ENCODE measurements at places on chromosomes 11 and 22.

DNA sequence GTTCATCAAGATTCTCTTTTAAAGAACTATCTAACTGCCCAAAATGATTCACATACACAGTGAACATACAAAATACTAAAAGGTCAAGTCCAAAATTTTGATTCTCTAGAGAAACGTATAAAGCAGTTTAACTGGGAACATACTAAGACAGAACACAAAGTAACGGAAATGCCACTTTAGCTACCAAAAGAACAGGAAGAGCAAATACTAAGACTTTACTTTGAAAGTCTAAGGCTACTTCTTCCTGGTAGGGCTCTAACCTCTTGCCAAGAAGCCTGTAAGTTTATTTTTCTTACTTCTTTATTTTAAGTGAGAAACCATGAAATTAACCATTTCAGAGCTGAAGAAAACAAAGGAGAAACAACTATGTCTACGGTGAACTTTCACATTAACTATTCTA is 6.2 kb downstream of the PICALM start:
- DNase-seq: peak; percentile 40

DNA sequence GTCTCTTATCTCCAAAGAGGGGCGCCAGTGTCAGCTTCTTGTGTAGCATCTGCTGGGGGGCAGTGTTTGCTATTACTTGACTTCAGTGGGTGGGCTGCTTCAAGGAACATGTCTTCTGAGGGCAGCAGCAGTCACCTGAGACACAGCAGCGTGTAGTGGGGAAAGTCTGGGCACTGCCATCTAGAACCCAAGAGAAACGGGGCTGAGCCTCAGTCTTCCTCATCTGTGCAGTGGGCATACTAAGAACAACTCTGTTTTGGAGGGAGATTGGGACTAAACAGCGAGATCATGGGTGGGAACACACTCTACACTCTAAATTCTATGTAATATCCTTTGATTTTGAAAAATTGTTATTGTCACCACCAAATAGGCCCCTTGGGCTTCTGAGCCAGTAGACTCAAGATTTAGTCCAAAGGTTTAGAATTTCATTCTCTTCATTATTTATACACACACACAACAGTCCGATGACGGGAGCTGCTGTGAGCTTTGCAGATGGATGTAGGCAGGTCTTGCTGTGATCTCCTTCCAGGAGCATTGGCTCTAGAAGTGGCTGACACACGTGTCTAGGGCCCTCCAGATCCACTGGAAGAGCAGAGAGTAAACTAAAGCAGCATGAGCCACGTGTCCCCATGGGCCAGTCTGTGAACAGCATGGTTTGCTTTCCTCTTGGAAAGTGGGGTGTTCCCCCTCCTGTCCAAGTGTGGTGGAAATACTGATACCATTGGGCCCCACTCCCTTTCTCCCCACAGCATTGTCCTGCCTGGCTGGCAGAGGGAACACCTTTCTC is 51.8 kb downstream of the TRAF6 start:
- no peak for DNase-seq

DNA sequence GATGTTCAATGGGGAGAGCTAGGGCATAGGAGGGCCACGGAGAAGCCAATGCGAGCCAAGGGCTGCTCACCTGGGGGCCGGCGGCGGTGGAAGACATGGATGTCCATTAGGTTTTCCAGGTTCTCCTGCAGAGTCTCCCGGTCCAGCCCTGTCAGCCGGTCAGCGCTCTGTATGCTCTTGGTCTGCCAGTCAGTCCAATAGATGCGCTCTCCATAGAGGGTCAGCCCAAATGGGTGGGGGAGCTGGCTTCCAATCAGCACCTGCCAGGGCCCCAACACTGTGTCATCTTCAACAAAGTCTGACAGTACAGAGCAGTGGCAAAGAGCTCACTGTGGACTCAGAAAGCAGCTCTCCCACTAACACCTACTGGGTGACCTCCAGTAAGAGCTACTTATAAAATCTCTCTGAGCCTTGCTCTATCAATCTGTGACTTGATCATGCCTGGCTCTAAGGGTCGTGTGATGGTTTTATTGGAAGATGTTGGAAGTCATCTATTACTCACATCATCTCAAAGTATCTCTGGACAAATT is 33.0 kb upstream of the CKAP5 start:
- DNase-seq: no peak

GRCh38 chr11:113644605-113645004 is 61.5 kb downstream of the TMPRSS5 start:
- no peak for DNase-seq

DNA sequence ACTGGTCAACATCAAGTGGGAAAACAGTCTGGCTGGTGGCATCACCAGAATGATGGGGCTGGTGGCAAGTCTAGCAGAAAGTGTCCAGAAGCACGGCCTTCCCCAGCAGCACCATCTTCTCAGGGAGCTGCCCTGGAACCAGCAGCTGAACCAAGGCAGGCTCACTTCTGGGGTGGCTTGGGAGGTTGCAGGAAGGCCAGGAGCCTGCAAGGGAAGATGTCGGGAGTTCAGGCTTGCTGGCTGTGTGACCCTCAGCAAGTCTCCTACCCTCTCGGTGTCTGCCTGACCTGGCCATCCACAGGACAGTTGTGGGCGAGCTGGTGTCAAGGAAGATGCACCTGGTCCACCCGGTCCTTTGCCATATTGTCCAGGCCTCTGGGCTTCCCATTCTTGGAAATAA is 2.3 kb upstream of the PNPLA5 start:
- DNase-seq: no peak

DNA sequence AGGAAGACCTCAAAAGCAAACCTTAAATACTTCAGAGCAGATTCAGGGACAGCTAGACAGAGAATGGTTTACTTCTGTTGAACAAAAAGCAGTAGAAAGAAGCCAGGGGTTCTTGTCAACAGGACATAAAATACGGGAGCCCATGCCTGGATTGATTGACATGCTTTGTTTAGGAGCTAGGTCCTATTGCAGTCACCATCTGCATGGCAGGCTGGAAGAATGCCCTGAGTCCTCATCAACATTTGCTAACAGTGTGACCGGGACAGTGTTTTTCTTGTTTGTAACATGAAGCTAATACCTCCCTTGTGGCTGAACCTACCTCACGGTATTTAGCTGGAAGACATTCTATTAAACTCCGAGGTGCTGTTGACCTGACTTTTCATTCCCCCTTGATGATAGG is 225.4 kb downstream of the NTM start:
- DNase-seq: no peak

GRCh38 chr11:7977232-7977917 is 9.8 kb upstream of the EIF3F start:
- DNase-seq: peak; percentile 85

- DNase-seq: no peak
Measured at GRCh38 chr11:75930534-75930933, 115.5 kb downstream of the UVRAG start.

DNA sequence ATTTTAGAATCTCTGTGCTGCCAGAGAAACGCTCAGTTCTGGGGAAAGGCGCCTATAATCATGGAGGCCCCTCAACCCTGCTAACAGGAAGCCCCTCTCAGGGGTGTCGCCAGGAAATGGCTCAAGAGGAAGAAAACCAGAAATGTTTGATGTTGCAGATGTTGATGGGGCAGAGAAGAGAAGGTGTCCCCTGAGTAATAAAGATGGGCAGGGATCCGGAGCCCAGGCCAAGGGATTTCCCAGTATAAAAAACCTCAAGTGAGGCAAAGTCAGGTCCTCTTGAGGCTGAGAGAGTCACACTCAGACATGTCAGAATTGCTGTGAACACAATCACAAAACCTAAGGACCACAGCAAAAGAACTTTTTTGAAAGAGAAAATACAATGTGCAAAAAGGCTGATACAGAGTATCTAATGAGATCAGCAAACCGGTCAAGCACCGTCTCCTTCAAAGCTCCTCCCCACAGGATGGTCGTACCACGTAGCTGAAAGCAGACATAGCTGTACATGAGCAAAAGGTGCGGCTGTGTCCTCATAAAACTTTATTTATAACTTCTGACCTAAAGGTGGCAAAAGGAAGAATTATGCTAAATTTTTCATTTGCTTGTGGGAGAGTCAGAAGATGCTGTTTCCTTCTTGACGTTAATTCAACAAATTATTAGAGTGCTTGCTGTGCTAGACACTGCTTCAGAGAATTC is 12.2 kb downstream of the MOV10L1 start:
- no peak for DNase-seq

DNA sequence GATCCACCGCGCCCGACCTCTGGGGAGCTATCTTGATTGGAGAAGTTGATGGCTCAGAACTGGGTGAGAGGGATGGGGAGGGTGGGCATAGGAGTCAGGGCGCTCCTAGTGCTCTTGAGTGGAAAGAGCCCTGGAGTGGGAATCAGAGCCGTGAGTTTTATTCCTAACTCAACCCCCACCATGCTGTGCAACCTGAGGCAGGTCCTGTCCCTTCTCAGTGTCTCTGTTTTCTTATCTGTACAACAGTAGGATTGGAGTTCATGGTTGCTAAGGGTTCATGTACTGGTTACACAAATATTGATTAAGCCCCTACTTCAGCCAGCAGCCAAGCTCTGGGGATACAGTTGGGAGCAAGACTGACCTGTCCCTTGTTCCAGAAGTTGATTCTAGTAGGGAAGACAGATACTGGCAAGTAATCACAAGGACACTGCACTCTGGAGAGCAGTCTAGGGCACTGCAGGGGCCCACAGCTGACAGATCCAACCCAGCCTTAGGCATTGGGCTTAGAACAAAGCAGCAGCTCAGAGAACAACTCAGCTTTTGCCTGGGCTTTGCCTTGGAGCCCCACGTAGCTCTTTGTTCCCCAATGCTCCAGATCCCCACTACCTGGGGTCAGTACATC is 12.4 kb upstream of the DAGLA start:
- DNase-seq: no peak

DNA sequence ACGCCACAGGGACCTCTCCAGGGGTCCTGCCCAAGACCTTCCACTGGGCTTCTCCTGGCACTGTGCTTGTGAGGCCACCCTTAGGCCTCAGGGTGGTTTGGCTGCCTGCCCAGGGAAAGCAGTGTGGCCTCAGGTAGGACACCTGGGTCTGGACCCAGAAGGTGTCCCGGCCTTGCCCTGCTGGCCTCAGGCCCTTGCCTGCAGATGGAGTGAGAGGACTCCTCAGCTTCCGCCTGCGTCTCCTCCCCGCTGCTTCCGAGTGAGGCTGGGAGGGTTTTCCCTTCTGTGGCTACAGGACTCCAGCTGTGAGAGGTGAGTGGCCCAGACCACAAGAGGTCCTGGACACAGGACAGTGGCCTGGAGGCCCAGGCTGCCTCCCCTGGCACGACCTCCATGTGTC is 60.4 kb downstream of the WNT7B start:
- DNase-seq: peak; percentile 67

DNA sequence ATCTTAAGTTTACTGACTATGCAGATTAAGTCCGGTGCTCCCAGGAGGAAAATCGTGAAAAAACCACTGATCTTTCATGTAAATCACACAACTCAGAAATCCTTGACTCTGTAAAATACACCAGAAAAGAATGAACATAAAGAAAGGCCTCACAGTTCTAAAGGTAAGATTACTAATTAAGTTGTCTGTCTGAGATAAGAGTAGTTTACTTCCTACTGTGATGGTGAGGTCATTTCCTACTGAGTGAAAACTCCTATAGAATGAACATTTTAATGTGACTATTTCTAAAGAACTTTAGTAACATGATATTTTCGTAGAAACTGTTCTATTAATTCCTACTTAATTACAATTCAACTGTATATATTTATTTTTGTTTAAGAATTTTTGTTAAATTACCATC is 774.4 kb upstream of the CHORDC1 start:
- no peak for DNase-seq

GRCh38 chr11:44992181-44992582 is 41.5 kb upstream of the TP53I11 start:
- DNase-seq: peak; percentile 27

Data from M059J (cell line).